ENCODE measurements at places on chromosomes 1 and 21.

DNA sequence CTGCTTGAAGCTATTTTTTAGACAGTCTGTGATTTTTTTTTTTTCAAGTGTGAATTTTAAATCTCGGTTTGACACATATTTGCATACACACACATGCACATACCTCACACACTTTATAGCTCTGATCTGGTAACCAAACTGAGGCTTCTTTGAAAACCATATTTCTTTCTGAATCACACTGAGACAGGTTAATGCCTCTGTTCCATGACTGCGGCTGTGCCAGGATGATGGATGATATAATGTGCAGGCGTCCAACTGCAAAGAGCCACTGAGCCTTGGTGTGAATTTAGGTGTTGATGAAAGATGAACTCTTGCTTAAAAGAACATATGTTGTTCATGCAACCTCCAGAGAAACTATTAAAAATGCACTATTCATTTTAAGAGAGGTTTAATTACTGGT is 504.0 kb upstream of the OLFM3 start:
- no peak for DNase-seq

- DNase-seq: no peak
Observed at GRCh38 chr1:199020904-199021303, 382.1 kb downstream of the PTPRC start.

DNA sequence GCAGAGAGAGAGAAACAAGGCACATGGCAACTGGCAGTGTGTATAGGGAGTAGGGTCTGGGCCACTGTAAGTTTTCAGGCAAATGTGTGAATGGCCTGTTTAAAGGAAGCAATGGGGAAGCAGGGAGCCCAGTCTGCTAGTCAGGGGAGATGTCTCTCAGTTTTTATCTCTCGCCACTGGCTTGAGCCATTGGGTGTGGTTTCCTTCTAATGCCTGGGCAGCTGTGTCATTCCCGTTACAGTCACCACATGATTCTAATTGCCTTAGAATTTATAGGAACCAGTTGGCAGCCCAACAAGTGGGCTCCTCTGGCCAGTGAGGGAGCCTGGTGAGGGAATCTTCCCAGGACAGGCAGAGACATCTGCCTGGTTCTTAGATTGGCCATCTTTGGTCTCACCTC is 182.4 kb downstream of the DISC1 start:
- no peak for DNase-seq

GRCh38 chr1:38677756-38678155 is 181.8 kb downstream of the RRAGC start:
- no peak for DNase-seq
